ENCODE measurements at places on chromosomes 4 and X.

DNA sequence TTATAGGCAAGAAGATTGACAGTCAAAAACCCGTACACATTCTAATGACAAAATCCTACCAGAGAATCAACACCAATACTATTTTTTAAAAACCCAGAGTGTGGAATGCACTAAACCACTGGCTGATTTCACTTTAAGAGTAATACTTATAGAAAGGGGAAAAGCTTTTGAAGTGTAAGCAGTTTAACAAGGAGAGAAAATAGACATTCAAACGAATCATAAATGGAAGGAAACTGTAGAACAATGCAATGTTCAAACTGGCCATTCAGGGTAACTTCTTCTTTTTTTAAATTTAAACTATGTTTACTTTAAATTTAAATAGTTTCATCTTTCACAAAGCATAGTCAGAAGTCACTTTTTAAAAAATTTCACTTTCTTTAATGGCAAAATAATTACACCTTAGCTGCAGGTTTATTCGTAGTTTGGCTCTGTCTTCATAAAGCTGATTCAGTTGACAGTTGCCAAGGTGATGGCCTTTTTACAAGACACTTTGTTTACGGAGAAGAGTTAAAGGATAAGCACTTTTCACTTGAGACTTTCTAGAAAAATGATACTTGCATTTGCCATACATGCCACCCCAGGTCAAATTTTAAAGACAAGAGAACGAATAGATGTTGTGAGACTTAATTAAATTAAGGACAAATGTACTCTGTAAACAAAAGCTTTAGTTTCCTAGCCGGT lies 82.4 kb upstream of the KLF3 start:
- no peak for DNase-seq

GRCh38 chr4:41058426-41058825 lies 155.9 kb downstream of the APBB2 start:
- DNase-seq = no peak

DNA sequence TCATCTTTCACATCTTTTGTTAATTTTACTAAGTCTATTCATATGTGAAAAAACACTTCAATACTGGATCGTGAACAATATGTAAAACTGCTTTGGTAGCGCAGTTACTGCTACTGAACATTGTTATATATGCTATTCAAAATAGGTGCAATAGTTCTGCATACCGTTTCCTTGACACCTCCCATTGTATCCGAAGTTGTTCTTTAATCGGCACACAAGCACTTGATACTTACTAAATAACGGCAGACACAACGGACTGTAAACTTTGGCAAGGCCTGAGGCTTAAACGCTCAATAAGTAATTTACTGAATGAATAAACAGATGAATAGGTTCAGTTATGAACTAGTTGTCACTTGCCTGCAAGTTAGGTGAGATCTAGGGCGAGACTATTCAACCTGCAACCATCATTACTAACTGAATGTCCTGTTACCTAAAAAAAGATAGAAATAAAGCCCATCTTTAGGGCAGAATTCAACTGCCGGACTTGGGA lies 620 bp downstream of the ANAPC10 start:
- DNase-seq = no peak

DNA sequence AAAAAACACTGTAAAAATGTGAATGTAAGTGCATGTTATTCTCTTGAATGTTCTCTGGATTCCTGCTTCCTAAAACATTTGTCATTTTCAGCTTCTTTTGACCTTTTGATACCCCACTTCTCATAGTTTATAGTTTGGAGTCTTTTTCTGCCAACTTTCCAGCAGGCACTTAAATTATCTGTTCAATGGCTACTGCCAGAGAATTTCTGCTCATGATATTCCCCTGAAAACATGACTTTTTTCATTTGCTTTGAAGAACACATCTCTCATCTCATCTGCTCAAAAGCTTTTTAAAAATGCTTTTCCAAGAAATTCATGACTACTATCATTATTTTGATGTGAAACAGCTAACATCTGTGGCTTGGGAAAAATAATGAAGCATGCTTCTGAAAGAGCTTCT lies 269.7 kb upstream of the PCDH7 start:
- no peak for DNase-seq

DNA sequence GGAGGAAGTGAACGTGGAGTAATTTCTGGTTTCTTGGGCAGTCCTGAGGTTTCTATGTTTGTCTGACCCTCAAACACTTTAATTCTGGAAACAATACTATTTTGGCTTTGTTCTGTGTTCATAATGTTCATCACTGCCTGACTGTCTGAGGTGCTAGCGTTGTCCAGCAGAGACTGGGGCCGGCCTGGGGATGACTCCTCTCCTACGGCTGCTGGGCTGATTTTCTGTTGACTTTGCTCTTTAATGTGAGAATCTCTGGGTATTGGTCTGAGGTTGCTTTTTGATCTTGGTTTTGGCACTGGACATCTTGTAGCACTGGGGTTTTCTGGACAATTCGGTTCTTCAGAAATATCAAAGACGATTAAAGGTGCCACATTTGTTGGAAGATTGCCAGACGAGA lies 75.8 kb downstream of the RPS3A start:
- no peak for DNase-seq

DNA sequence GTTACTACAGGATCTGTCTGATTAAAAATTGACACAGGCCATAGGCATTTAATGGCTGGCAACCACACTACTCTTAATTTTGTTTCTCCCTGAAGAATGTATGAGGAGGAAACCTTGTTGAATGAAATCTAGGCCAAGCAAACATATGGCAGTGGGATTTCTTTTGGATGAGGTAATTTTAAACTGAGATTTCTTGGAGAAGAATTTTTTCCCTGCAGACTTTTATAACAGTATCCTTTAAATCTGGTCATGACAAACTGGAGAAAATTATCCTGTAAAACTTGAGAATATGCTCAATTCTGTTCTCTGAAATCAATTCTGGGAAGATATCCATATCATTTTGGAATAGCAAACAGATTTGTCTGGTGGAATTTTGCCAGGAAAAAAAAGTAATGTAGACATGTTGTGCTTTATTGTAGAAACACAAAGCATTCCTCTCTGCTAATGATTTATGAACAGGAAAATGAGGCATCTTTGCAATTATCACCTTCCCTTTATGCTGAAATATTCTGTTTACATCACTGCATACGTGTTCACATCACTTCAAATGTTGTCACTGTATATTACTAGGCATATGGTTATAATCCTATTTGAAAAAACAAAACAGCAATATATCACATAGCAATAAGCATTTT lies 108.3 kb upstream of the ARSJ start:
- no peak for DNase-seq

- DNase-seq = no peak
These were observed 28.9 kb downstream of the TENM3 start for GRCh38 chr4:182272151-182272550.
